ENCODE measurements at places on chromosomes 6 and 20. TPM values are rescaled to one million over a fixed set of nuclear protein-coding genes. Genes with fewer than 3 reads are reported as not detected.

- DNase-seq = no peak
Observed at GRCh38 chr6:20207088-20207418, 5.2 kb downstream of the MBOAT1 start.

DNA sequence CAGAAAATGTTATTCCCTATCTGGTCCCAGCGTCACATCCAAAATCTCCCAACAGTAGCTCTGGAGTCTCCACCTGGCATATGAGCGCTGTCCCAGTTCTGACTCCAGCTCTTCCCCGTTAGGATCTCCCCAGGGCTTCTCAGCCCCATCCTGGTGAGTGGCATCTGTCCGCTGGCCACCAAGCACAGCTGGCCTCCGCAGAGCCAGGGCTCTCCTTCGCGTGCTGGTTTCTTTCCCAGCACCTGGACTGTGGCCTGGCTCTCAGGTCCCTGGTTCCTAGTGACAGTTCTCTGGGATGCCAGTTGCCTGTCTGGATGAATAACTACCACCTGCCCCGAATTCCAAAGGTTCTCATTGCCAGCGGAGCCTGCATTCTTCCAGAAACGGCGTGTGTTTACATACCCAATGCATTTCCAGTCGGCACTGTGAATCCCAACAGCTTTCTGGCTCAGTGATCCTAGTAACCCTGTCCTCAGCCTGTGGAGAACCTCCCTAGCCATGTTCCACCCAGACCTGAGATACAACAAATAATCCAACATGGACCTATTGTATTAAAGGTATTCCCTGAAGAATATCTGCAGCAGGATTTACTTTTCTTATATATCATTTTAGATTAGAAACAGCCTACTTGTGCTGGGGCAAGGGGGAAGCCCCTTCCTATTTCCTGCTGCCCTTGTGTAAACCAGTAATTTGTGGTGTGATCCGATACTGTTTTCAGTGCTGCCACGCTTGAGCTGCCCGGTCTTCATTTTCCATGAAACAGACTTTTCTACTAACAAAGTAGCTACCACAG, 69.9 kb upstream of the PDE10A start:
- DNase-seq = no peak

- no peak for DNase-seq
Observed at GRCh38 chr6:57147955-57148858, 23.9 kb upstream of the BAG2 start.

DNA sequence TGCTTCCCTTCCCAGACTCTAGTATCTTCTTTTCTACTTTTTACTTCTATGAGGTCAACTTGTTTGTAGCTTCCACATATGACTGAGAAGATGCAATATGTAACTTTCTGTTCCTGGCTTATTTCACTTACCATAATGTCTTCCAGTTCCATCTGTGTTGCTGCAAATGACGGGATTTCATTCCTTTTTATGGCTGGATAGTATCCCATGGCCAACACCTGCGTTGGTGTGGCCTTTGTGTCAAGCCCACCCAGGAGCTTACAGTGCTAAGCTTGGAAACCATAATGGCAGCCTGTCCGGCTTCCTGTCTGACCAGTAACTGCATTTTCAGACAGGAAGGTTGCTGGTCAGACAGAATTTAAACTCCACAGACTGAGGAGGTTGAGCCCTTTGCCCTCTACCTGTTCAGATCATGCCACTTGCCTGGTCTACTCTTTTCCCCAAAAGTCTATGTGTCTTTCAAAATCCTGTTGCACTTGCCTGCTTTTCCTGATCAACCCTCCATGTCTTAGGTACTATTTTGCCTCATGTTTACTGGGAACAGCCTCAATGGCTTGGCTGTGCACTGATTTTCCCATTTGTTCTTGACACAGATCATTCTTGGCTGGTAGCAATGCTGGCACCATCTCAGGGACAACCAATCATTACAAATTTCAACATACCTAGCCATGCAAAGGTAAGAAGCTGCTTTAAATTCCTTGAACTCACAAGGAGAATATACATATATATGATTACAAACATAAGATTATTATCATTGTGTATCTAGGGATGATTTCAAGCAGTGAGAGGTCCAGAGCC, 114.3 kb upstream of the PLEKHG1 start:
- no peak for DNase-seq

GRCh38 chr20:55567826-55568225, 437.5 kb downstream of the CBLN4 start:
- DNase-seq = no peak

GRCh38 chr6:36489426-36489825, 46.6 kb downstream of the KCTD20 start:
- DNase-seq = no peak

- no peak for DNase-seq
Observed at GRCh38 chr6:79670789-79671188, 39.7 kb downstream of the SH3BGRL2 start.

DNA sequence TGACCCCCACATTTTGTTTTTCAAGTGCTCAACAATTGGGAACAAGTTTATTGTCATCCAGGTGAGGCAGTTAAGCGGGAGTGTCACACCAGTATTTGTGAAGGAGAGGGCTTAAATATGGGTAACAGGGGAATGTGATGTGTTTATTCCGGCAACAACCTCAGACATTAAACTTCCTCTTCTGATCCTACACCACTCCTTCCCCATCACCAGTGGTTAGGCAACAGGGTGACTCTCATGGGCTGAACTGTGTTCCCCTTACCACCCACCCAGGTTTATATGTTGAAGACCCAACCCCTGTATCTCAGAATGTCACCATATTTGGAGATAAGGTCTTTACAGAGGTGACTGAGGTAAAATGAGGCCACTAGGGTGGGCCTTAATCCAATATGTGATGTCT, 52.1 kb upstream of the RNF182 start:
- DNase-seq = no peak

- no peak for DNase-seq
Observed at GRCh38 chr6:37576336-37576737, 76.6 kb upstream of the CCDC167 start.

CEP250 gene
- total RNA-seq = 3.9 TPM

ADGRF5 gene
- 0.29 TPM for total RNA-seq
